Inflammatory macrophage treated with lipopolysaccharide for 4 hours (primary cell): ENCODE measurements at places on chromosomes 6 and 20.
A peak's percentile ranks its signal among the peaks of the same experiment; 100 is the strongest.

DNA sequence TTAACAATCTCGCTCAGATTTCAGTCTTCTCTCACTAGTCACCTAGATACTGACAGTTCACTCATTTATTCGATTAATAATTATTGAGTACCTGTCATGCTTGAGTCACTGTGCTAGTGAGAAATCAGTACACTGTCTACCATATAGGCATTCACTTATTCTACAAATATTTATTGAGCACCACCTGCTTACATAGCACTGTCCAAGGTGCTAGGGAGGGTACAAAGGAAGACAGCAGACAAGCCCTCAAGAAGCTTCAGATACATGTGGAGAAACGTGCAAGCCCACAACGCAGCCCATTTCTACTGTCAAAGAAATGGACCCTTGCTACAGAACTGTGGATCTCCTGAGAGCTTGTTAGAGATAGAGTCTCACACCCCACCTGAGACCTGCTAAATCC, 85.1 kb upstream of the SNAP25 start:
- no peak for DNase-seq

- DNase-seq: no peak
These were observed 382 bp downstream of the SFT2D1 start for GRCh38 chr6:166341977-166342348.

GRCh38 chr20:58891718-58892140, 39.2 kb downstream of the GNAS start:
- DNase-seq: no peak

DNA sequence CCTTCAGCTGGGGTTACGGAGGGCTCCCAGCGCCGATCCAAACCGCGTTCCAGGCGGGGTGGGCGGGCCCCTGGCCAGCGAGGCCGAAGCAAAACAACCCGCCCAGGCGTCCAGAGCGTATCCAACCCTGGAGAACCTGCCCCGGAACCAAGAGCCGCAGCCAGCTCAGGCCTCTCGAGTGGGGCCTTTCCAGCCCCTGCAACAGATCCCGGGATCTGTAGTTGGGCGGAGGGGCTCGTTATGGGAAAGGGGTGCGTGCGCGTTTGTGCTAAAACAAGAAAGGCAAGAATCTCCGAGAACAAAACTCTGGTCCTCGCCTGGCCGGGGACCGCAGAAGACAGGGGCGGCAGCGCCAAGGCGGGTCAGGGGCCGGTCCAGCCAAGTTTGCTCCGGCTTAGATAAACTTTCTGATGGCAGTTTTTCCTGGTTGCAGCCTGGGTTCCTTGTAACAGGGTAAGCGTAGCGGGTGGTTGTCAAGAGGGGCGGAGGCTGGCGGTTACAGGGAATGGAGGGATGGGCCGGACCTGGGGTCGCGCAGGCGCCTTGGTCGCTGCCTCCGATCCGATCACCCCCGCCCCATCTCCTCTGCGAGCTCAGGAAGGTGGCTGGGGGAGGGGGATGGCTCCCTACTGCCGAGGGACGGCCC, 448 bp upstream of the RIN2 start:
- DNase-seq: peak; percentile 28

- peak; percentile 18 for DNase-seq
These were observed 1.9 kb downstream of the CHD6 start for GRCh38 chr20:41616228-41616627.

- no peak for DNase-seq
These were observed 324.5 kb downstream of the SOX4 start for GRCh38 chr6:21918041-21918440.

DNA sequence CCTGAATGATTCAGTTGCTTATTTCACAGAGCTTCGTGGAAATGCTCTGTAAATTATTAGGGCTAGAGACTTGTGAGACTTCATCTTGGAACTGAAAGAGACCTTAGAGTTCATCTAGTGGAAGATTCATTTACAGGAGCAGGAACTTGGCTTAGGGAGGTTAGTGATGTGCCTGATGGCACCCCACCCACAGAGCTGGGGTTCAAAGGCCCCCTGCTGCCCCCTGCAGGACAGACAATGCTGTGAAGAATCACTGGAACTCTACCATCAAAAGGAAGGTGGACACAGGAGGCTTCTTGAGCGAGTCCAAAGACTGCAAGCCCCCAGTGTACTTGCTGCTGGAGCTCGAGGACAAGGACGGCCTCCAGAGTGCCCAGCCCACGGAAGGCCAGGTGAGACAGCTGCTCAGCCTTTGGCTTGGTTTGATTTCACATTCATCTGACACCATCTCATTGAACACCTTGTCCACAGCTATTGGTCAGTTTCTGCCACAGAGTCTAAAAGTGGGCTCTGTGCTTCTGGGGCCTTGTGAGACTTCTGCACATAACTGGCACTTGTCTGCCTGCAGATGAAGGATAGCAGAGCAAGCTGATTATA, 25.1 kb downstream of the MYBL2 start:
- DNase-seq: peak; percentile 37

GRCh38 chr6:118755941-118756646, 104.7 kb upstream of the CEP85L start:
- no peak for DNase-seq
